ENCODE measurements at places on chromosomes 2 and 18. TPM values are rescaled to one million over a fixed set of nuclear protein-coding genes. Genes with fewer than 3 reads are reported as not detected.

DNA sequence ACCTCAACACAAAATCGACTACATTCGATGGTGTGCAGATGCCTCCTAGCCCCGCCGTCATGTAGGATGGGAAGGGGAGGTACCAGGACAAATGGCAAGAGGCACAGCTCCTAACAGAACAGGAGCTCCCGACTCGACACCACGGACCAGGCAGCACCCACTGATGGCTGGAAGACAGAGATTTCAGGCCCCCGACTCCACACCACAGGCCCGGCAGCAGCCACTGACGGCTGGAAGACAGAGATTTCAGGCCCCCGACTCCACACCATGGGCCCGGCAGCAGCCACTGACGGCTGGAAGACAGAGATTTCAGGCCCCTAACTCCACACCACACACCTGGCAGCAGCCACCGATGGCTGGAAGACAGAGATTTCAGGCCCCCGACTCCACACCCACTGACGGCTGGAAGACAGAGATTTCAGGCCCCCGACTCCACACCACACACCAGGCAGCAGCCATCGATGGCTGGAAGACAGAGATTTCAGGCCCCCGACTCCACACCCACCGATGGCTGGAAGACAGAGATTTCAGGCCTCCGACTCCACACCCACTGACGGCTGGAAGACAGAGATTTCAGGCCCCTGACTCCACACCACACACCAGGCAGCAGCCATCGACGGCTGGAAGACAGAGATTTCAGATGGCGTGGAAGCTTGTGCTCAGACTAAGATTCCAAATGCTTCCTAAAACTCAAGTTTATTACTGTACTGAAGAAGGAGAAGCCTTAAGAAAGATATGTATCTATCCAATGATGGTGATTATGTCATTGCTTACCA lies 135.5 kb downstream of the EIPR1 start:
- DNase-seq: no peak

CROCC2 gene
- total RNA-seq: 0.09 TPM

BOLL gene
- total RNA-seq: not detected

DNA sequence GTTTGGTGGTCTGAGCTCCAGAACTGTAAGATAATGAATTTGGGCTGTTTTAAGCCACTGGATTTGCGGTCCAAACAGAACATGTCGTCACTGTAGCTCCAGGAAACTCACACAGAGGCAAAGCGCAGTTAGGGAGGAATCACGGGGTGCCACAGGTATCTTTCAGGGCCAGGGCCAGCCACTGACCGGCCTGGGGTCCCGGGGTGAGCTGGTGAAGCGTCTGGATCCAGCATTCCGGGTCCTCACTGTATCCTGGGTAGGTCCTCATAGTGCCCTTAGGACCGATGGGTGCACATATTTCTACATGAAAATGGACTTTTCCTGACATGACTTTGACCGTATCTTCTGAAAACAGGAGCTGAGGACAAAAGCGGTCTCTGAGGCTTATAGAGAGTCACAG lies 196.0 kb upstream of the HDAC4 start:
- no peak for DNase-seq

C2orf49 gene
- total RNA-seq: 17.4 TPM

DYSF gene
- total RNA-seq: 12.8 TPM

DNA sequence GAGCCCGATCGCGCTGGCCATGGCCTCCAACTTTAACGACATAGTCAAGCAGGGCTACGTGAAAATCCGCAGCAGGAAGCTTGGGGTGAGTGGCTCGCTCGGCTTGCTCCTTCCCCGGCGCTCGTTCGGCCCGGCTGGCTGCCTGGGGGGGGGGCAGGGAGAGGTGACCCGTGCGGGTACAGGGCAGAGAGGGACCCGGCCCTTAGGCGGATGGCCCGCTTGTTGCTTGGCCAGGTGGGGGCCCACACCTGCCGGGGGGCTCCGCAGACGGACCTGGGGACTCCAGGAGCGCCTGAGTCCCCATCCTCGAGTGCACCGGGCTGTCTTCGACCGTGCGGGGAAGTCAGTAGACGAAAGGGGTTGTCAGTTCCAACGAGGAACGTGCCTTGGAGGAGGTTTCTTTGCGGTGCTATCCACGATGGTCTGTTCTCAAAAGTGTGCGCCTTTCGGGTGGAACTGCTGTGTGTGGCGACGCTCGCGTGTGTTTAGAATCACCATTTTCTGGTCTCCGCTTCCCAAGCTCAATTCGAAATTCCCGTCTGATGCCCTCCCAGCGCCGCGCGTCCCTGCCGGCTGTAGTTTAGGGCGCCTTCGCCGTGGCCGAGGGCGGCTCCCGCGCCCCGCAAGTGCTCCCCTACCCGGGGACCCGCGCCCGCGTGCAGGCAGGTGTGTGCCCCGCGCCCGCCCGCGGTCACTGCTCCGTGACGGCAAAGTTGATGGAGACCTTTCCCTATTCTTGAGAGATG lies 711 bp downstream of the DOK6 start:
- no peak for DNase-seq

STAMBP gene
- total RNA-seq: 49.0 TPM

TTR gene
- 159 TPM for total RNA-seq

DNA sequence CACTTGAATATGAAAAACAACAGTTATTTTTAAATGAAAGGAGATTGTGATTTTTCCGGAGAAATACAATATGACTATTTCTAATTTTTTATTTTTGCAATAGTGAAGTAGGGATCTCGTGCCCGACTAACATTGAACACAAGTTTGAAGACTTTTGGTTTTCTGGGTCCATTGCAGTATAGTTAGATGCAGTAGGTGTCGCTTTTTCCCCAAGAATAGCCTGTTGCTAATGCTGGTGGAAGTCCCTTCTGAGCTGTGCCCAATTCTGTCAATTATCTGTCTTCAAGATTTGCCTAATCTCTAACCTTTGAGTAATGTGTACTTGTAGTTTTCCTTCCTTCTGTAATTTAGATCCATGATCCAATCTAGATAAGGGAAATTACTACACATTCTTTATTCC lies 36.5 kb downstream of the SEMA4F start:
- peak; percentile 38 for DNase-seq

CYP27A1 gene
- 20.4 TPM for total RNA-seq

DNA sequence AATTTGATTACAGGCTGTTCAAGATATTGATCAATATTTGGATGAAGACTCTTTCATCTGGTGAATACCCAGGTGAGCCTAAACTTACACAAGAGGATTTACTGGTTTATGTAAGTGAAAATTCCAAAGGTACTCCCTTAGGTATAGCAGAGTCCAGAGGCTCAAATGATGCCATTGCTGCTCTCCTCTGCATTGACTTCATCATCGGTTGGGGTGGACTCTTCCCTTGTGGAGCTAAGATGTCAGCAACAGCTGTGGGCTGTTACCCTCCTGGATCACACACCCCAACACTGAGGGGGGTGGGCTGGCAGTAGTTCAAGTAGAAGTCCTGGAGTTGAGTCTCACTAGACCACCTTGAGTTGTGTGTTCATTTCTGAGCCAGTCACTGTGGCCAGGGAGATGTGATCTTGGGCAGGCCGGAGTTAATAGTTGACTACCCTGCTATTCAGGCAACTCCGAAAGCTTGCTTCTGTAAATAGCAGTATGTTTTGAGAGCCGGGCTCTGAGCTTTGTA lies 236.9 kb downstream of the PTPRM start:
- no peak for DNase-seq

DNA sequence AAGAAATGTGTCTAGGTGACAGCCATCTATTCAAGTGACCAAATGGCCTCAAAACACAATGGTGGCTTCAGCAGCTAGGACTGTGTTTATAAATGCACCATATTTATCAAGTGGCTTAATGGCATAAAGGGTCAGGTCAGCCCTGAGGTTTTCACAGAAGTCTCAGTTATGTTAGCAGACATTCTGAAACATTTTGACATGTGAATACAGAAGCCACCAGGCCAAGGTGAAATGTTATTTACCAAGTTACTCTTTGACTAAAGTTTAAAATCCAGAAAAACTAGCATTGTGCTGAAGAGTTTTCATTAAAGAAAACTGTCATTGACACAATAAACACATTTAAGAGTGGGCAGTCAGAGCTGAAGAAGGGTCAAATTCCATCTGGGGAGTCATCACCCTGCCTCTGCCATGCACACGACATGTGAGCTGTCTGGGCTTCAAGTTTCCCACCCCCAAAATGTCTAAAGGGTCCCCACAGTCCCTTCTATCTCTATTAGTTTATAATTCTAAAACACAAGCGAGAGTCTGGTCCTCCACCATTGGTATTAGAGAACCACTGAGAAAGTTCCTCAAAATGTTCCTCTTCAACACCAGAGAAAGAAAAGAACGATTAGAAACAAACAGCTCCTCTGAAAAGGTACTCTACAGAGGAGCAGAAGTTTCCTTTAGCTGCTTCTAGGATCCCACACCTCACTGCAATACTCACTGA lies 77.5 kb upstream of the FZD5 start:
- DNase-seq: no peak

TSGA10 gene
- total RNA-seq: 9.3 TPM

DNA sequence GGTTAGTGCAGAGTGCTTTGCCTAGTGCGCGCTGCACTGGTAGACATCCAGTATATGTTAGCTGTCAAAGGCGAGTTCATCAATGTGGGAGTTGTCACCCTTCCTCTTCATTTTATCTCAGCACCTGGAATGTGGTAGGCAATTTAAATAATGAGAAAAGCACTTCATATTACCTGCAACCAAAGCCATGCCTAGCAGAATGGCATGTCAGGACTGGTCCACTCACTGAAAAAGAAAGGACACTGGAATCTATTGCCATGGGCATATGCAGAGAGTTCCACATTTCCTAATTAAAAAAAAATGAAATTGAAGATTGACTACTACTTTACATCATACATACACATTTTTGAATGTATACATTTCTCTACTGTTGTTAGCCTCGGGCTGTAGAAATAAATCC lies 139.6 kb downstream of the PAX3 start:
- DNase-seq: no peak

- no peak for DNase-seq
These were observed 1604.2 kb downstream of the LRP1B start for GRCh38 chr2:140526575-140526974.

All from mucosa of gallbladder (tissue), 1 donor.